A549 (cell line): ENCODE measurements at places on chromosomes 7 and 10. TPM values are rescaled to one million over a fixed set of nuclear protein-coding genes. Genes with fewer than 3 reads are reported as not detected.

DNA sequence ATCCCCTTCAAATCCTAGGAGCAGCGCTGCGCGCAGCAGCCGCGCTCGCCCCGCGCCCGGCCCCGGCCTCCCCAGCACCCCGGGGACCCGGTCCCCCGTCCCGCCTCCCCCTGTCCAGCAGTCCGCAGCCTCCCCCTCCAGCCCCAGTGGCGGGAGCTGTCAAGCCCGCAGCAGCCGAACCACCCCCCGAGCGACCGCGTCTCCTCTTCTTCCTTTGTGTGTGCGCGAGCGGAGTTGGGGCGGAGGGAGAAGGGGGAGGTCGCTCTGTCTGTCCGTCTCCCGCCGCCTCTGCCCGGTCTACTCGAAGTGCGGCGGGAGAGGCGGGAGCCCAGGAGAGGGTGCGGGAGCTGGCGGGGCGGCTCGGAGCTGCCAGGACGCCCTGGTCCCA is 375 bp upstream of the CHN2 start:
- DNase-seq = no peak

Gene TMEM184A
- polyA plus RNA-seq = 14.3 to 16.1 TPM (median 15.8 TPM) in 3 replicates

Gene WNT8B
- 0.04 to 0.05 TPM in 2 of 3 replicates, not detected in the other for polyA plus RNA-seq

DNA sequence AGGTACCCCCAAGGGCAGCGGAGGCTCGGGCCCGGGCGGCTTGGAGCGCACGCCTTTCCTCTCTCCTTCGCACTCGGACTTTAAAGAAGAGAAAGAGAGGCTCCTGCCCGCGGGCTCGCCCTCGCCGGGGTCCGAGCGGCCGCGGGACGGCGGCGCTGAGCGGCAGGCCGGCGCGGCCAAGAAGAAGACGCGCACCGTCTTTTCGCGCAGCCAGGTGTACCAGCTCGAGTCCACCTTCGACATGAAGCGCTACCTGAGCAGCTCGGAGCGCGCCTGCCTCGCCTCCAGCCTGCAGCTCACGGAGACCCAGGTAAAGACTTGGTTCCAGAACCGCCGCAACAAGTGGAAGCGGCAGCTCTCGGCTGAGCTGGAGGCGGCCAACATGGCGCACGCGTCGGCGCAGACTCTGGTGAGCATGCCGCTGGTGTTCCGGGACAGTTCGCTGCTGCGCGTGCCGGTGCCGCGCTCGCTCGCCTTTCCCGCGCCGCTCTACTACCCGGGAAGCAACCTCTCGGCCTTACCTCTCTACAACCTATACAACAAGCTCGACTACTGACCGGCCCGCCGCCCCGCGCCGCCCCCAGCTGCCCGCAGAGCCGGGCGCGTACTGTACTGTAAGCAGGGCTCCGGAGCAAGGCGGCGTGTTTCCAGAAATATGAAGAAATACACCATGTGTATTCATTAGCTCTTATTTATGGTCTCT is 1.8 kb downstream of the HMX2 start:
- no peak for DNase-seq

Gene JAKMIP3
- polyA plus RNA-seq = 3.1 to 4.1 TPM (median 3.8 TPM) in 3 replicates

GRCh38 chr7:48250441-48250951 is 79.2 kb downstream of the ABCA13 start:
- no peak for DNase-seq

DNA sequence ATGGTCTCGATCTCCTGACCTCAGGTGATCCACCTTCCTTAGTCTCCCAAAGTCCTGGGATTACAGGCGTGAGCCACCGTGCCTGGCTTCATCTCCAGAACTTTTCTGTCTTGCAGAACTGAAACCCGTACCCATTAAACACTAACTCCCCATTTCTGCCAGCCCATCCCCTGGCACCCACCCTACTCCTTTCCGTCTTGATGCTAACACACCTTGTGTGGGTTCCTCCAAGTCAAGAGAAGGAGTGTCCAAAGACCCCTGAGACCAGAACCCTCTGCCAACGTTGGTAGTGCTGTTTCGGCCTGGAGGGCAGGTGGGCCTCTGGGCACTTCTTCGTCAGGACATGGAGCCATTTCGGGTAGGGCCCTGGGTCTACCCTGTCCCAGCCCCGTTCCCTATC is 83.6 kb downstream of the MGMT start:
- DNase-seq = no peak

DNA sequence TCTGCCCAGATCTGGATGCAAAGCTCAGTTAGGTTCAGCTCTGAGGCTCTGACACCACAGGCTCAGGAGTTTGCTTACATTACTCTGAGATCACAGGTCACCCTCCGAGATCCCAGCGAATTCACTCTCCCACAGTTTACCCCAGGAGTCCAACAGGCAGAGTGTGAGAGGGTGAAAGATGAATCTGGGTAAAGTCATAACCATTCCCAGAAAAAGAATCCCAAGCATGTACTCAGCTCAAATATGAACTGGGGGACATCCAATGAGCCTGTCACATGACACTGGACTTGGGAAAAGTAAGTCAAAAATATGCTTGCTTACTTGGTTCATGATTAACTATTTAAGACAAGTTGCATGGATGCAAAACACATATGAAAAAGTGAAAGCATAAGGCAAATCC is 110.3 kb upstream of the ARID5B start:
- DNase-seq = no peak

- peak; percentile 98 for DNase-seq
Measured at GRCh38 chr7:23470330-23471105, at the start of gene IGF2BP3. IGF2BP3 (minus strand) TSS chr7:23470491; CDS start chr7:23470110, 381 bp downstream.

GRCh38 chr10:116487522-116488430 is 58.0 kb upstream of the PNLIP start:
- DNase-seq = no peak

DNA sequence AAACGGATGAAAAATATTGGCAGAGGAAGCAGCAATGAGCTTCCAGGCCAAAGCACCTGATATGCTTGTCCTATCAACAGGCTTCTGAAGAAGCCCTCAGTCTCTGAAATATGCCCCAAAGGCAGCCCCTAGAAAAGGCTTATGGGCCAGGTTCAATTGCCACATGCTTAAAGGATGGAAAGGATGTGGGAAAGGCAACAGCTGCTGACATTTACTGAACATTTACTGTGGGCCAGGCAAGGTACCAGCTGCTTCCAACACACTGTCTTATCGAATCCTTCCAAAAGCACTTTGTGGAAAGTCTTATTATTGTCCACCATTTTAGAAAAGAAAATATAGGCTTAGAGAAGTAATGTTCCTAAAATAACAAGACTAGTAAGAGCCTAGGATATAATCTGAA is 56.5 kb downstream of the DOCK4 start:
- no peak for DNase-seq
